ENCODE measurements at places on chromosomes 12 and 14. TPM values are rescaled to one million over a fixed set of nuclear protein-coding genes. Genes with fewer than 3 reads are reported as not detected.
A peak's percentile ranks its signal among the peaks of the same experiment; 100 is the strongest.

GRCh38 chr14:70709726-70710382, 68.1 kb downstream of the TTC9 start:
- ATAC-seq, result no peak

GRCh38 chr14:91890291-91890749, 23.0 kb upstream of the TC2N start:
- ATAC-seq, result no peak

The NT5DC3 gene
- total RNA-seq, result 3.5 TPM

The SERPINA4 gene
- not detected for total RNA-seq

- ATAC-seq, result no peak
Observed at GRCh38 chr12:49059045-49059298, 1.6 kb downstream of the KMT2D start.

- ATAC-seq, result no peak
Observed at GRCh38 chr14:54364555-54365415, 32.0 kb upstream of the CDKN3 start.

- ATAC-seq, result no peak
Observed at GRCh38 chr12:39205969-39206368, 237.0 kb downstream of the KIF21A start.

DNA sequence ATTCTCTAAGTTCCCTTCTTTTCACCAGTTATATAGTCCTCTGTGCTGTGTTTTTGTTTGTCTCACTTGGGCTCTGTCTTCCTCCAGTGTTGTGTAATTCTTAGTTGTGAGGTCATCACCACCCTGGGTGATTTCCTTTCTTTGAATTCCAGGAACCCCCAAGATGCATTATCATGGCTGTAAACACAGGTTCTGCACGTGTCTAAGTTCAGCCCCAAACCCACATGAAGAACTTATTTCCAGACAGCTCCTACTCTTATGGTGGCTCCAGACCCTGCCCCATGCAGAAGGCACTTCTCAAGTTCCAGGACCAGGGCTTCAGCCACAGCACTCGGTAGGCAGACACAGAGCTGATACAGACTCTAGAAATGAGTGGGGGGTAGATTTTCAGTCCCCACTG, 560.5 kb downstream of the BCL11B start:
- no peak for ATAC-seq

The BRF1 gene
- total RNA-seq, result 26.2 TPM

DNA sequence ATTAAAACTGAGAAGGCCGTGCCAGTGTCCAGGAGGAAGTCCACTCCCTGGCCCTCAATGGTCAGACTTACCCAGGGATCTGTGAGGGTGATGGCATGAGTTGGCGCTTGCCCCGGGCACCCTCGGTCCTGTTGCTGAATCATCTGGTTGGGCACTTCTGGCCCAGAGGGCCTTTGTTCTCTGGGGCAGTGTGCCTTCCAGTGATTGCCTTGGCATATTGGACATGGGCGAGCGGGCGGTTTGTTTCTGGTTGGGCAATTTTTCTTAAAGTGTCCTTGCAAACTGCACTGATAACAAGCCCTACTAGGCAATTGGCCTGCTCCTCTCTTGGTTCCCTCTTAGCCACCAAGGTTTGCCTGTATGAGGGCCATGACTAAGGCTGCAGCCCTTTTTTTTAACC, 69.5 kb upstream of the ZDHHC17 start:
- ATAC-seq, result no peak

GRCh38 chr12:84920331-84920730, 7.7 kb upstream of the SLC6A15 start:
- no peak for ATAC-seq

- ATAC-seq, result no peak
Observed at GRCh38 chr12:48300774-48301173, 49.9 kb downstream of the ZNF641 start.

The GALNT9 gene
- 0.64 TPM for total RNA-seq

The VEZT gene
- total RNA-seq, result 101 TPM

The NANOG gene
- 0.20 TPM for total RNA-seq

GRCh38 chr14:82035397-82035796, 501.7 kb upstream of the SEL1L start:
- no peak for ATAC-seq

DNA sequence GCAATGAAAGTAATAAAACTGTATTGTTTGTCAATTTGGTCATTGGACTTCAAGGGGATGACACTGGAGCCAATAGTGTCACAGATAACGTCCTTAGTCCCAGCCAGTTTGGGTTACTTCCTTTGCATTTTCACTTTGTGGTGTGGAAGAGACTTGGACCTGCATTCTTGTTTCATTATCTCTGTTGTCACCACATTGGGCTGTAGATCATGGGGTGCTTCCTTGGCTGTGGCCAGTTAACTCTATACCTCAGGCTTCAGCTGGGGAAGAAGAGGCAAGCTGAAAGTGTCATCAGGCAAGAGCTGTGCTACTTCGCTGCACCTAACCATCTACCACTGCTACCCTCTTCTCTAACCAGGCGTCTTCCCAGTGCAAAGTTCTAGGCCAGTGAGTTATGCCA, 15.1 kb upstream of the CISTR start:
- ATAC-seq, result no peak

The LYSET gene
- total RNA-seq, result 14.9 TPM

The BCL11B gene
- 3.0 TPM for total RNA-seq

DNA sequence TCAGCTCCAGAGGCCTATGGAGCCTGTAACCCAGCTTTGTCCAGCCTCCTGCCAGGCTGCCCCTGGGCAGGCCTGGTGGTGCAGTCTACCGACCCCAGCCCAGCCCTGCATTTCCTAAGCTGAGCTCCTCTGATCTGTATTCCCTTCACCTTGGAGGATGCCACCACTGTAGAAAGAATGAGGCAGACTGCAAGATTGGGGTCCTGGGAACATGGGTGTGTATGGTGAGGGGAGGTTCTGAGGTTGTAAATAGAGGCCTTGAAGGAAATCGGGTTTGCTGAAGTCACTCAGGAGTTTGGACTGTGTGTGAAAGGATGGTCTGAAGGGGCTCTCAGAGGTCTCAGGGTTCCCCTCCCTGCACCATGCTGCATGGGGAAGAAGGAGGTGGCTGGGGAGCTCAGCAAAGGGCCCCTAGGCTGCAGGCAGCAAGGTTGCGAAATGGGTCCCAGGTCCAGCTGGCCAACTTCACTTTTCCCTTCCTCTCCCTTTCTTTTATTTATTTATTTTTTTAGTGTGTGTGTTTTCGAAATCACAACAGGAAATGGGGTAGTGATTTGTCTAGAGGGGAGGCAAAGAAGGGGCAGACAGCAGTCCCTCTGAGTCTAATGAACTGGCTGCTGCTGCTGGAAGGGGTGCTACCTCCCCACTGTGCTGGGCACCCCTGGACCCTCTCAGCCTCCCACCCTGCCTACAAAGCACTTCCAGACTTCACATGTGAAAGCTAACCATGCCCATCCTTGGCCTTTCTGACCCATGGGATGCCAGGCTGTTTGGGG, 1.2 kb upstream of the LRP1-AS start:
- no peak for ATAC-seq

The NPFF gene
- 1.3 TPM for total RNA-seq

- ATAC-seq, result no peak
Observed at GRCh38 chr14:92507174-92507768, 6.3 kb upstream of the RIN3 start.

- no peak for ATAC-seq
Observed at GRCh38 chr12:131264635-131265034, 310.9 kb downstream of the ADGRD1 start.

The SYCP3 gene
- 0.50 TPM for total RNA-seq

GRCh38 chr12:76690921-76691700, 72.8 kb upstream of the ZDHHC17 start:
- no peak for ATAC-seq

DNA sequence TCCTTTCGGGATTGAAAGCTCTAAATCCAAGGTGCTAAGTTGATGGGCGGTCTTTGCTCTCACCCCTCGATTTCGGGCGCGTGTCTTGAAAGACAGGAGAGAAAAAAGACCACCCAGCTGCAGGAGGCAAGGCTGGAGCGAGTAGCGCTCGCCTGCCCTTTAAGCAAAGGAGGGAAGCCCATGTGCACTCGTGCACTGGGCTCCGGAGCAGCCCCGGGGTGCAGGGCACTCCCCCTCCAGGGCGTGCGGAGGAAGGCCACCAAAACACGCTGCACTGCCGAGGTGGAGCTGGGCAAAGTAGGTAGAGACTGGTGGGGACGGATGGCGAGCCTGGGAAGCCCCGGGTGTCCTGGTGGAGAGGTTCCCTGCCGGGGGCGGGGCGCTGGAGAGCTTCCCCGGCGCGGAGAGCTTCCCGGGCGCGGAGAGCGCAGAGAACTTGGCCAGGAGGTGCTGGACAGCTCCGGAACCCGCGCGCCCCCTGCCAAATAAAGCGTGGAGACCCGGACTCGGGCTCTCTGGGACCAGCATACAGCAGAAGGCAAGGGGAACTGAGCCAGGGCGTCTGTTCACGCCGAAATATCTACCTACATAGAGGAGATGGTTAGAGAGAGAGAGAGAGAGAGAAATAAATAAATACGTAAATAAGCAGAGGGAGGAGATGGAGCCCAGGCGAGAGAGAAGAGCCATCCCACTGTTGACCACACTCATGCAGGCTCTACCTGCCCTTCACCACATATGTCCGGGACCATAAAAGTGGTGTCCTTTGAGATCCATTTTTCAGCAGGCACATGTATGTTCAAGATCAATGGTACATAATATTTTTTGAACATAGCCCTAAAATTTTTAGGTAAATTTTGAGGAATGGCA, 662 bp upstream of the NELL2 start:
- ATAC-seq, result peak; percentile 77

DNA sequence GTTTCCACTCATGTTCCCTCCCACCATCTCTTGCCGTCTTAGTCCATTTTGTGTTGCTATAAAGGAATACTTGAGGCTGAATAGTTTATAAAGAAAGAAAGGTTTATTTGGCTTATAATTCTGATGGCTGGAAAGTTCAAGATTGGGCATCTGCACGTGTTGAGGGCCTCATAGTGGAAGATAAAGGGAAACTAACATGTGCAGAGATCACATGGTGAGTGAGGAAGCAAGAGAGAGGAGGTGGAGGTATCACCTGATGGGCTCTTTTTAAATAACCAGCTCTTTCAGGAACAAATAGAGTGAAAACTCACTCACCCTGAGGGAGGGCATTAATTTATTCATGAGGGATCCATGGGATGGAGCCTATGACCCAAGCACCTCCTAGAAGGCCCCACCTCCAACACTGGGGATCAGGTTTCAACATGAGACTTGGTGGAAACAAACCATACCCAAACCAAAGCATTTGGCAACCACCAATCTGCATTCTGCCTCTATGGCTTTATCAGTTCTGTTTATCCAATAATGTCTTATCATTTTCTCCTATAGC, 29.5 kb downstream of the MYO1H start:
- ATAC-seq, result peak; percentile 87

GRCh38 chr12:124588751-124589267, 21.4 kb upstream of the NCOR2 start:
- ATAC-seq, result peak; percentile 97

The OR4K17 gene
- 0.13 TPM for total RNA-seq

The MIPOL1 gene
- total RNA-seq, result 12.2 TPM

The HOXC9 gene
- total RNA-seq, result 21.2 TPM

The GALNT16 gene
- total RNA-seq, result 1.4 TPM

- ATAC-seq, result no peak
Observed at GRCh38 chr14:101127224-101127623, 223.7 kb upstream of the RTL1 start.

GRCh38 chr12:45257185-45257930, 41.5 kb downstream of the ANO6 start:
- no peak for ATAC-seq

The NOC4L gene
- 22.3 TPM for total RNA-seq

GRCh38 chr14:62743560-62743959, 301.7 kb downstream of the KCNH5 start:
- ATAC-seq, result no peak

DNA sequence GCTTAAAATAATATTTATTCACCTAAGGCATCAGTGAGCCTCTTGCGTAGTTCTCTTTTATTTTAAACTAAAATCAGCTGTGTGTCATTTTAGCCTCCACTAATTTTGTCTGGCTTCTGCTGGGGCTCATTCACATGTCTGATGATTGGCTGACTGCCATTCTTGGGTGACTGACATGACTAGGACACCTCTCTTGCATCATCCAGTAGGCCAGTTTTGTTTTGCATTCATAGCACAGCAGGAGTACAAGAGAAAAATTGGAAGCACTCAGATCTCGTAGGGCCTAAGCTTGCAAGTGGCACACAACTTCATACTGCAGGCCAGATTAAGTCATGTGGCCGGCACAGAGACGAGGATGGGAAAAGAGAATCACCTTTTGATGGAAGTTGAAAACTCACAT, 1226.5 kb downstream of the GALC start:
- peak; percentile 19 for ATAC-seq

The SLC10A1 gene
- total RNA-seq, result 0.83 TPM

DNA sequence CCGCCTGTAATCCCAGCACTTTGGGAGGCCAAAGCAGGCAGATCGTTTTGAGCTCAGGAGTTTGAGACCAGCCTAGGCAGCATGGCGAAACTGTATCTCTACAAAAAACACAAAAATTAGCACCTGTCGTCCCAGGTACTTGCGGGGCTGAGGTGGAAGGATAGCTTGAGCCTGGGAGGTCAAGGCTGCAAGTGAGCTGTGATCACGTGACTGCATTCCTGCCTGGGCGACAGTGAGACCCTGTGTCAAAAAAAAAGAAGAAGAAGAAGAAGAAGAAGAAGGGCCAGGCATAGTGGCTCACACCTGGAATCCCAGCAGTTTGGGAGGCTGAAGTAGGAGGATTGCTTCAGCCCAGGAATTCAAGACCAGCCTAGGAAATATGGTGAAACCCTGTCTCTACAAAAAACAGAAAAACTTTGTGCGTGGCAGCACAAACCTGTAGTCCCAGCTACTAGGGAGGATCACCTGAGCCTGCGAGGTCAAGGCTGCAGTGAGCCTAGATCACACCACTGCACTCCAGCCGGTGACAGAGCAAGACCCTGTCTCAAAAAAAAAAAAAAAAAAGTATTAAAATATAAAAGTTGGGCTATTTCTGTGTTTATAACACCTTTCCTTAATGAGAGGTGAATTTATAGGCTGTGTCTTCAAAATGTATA, 15.5 kb downstream of the RXYLT1 start:
- ATAC-seq, result no peak

- peak; percentile 98 for ATAC-seq
Observed at GRCh38 chr14:23483236-23483854, 13.8 kb downstream of the NGDN start.

The GPR137C gene
- 10.1 TPM for total RNA-seq

DNA sequence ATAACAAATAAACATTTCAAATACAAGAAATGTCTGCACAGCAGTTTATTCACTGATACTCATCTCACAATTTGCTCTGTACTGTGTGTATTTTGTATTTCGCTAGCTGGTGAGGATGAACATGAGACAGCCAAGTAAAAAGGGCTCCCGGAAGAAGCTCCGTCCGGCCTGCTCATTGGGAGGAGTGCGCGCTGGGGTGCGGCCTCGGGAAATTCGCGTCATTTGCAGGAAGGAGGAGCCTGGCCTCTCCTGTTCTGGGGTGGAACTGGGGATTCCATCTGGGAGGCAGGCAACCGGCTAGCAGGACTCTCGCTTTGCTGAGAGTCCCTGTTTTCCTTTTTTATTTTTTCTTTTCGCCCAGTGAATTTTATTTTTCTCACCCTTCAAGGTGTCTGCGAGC, 368.4 kb upstream of the TMEM132C start:
- ATAC-seq, result no peak
